ENCODE measurements at places on chromosomes 12 and 14.

DNA sequence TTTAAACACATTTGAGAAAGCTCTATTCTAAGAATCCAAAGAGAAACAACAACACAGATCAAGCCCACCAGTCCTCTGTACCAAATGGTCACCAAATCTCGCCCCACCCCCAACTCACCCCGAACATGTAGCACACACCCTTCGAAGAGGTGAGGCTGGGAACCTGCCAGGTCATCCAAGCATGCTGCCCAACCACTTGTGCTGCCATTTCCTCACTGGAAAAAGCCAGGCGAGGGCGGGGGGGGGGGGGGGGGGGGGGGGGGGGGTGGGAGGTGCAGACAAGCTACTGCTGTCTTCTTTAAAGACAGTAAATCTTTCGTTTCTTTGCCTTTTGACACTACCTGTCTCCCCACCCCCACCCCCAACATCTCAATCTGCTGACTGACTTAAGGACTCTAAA lies 59.9 kb downstream of the SETD3 start:
- DNase-seq, result no peak

DNA sequence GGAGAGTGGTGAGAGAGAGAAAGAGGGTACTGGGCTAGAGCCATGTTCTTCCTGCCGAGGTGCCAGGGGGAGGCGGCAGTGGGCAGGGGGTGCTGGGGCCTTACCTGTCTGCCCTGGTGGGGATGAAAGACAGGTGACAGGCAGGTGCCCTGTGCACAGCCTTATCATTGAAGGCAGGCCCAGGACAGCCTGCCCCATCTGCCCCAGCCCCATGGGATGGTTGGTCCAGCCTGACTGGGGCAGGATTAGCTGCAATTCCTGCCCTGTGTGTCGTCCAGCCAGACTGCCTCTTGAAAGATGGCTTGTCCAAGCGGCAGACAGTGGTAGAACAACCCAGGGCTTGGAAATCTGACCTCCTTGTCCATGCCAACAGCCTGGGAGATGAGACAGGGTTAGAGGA lies 67.2 kb downstream of the TSPAN11 start:
- DNase-seq, result no peak

GRCh38 chr12:41367726-41368405 lies 179.7 kb downstream of the PDZRN4 start:
- DNase-seq, result peak; percentile 8

- peak; percentile 23 for DNase-seq
Measured at GRCh38 chr14:68401317-68401716, 391.6 kb downstream of the ZFP36L1 start.

Data from fibroblast of pulmonary artery (primary cell).